NCI-H1048 (cell line): ENCODE measurements at places on chromosomes 16 and 17.

- no peak for DNase-seq
Observed at GRCh38 chr17:27669850-27670249, 38.9 kb downstream of the LGALS9 start.

GRCh38 chr16:86044241-86044671 lies 145.3 kb downstream of the IRF8 start:
- DNase-seq: no peak

GRCh38 chr16:57485916-57486857 lies at the start of gene DOK4:
DOK4 (minus strand) TSS chr16:57486493; CDS start chr16:57479507, 6,986 bp downstream.
- DNase-seq: peak; percentile 2

DNA sequence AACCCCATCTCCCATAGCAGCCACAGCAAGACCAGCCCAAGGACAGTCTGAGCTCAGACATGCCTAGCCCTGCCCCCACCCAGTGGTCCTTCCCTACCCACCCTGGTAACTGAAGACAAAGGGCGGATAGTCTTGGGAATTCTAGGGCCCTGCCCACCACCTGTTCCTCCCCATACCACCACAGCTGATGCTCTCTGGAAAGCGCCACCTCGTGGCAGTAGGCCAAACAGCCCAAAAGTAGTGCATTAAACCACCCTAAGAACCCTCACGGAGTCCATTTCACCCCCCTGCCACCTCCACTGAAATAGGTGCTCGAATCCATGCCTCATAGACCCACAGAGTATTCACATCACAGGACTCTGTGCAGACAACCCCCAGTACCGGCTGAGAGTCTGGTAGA lies 1021.4 kb downstream of the CDH8 start:
- no peak for DNase-seq

DNA sequence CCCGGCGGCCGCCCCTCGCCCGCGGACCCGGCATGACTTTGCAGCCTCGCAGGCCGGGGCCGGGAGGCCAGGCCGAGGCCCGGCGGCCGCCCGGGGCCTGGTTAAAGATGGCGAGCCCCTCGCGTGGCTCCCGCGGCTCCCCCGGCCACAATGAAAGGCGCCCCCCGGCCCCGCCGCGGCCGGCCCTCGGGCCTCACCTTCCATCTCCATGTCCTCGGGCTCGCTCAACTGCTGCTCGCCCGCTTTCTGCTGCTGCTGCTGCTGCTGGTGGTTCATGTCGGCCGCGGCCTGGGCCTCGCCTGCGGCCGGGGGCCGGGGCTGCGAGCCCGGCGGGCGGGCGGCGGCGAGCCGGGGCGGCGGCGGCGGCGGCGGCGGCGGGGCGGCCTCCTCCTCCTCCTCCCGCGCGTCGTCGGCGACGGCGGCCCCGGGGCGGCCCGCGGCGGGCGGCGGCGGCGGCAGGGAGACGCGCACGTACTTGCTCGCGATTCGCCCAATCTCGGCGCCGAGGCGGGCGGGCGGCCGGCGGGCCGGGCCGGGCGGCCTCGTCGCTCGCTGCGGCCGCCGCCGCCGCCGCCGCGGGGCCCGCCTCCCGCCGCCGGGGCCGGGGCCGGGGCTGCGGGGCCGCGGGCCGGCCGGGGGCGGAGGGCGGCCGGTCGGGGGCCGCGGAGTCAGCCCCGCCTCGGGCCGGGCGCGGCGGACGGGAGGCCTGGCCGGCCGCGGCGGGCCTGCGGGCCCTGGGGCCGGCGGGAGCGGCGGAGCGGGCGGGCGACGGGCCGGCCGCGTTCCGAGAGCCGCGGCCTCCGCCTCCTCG lies 491 bp downstream of the USP7 start:
- DNase-seq: no peak

DNA sequence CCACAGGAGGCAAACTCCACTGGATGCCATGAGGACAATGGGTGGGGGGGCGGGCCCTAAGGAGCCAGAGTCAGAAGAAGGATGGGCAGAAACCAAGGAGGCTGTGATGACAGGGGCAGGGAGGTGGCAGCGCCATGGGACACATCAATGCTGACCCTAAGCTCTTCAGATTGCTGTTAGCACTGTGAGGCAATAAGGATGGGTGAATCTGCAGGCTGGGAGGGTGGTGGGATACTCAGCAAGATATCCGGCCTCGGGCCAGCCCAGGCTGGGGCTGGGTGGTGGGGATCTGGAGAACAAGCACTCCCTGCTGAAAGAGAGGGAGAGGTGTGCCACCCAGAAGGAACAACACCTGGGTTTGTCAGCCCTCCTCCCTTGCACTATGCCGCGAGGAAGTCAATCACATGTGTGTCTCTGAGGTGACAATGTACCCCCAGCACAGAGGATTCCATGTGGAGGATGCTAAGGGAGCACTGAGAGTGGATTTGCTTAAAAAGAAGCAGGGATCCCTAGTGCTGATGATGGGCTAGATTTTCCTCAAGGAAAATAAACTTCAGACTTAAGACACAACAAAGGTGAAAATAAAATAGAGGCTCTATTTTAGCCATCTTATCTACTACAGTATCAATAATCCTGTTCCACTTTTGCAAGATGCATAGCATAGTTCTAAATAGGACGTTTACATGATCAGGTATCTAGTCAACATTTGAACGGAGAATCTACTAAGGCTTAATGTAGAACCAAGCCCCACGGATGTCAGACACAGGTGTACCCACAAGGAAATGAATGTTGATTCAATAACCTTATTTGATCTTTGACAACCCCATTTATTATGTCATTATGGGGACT lies 22.6 kb downstream of the SMPD3 start:
- DNase-seq: no peak

- no peak for DNase-seq
Observed at GRCh38 chr16:1117926-1118325, 21.9 kb upstream of the C1QTNF8 start.

GRCh38 chr16:75032655-75033054 lies 33.8 kb downstream of the ZNRF1 start:
- DNase-seq: no peak

DNA sequence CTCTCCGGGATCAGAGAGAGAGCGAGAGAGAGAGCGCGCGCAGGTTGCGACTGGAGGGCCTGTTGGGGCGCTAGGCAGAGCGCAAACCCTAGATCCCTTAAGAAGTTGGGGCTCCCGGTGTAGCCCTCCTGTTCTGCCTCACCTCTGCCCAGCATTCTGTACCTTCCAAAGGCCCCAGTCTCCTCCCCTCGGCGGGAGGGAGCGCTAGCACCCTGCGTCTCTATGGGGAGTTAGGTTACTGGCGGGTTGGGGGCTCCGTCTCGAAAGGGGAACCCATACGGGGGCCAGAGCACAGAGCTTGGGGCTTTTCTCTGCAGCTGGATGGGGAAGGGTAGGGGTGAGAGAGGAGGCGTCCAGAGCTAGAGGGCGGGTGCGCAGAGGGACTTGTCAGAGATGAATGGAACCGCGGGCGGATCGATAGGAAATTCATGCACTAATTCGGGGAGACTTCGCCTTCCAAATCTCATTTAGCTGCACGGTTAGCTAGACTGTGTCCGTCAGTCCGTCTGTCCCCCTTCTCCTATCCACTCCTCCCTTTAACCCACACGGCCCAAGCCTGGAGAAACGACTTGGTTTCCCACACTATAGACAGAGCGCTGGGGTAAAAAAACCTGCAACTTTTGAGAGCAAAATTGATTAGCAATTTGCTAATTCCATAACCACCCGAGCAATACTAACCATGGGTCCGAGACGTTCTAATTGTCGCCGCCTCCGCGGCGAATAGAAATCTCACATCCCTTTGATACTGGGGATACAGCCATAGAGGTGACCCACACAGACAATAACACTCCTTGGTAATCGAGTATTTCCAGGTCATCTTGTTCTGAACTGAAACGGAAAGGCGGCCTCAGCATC lies 693 bp upstream of the HOXB4 start:
- DNase-seq: no peak

DNA sequence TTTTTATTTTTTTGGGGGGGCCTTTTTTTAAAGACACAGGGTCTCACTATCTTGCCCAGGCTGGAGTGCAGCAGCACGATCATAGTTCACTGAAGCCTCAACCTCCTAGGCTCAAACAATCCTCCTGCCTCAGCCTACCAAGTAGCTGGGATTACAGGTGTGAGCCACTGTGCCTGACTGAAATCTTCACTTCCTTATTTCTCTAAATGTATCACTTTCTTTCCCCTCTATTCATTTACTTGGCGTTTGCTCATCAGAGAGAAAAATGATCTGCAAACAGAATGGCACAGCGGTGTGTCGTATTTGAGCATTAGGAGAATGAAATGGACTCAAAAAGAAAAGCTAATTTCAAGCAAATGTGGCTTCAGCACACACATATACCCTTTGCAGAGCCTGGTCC lies 44.3 kb upstream of the CDH5 start:
- no peak for DNase-seq

DNA sequence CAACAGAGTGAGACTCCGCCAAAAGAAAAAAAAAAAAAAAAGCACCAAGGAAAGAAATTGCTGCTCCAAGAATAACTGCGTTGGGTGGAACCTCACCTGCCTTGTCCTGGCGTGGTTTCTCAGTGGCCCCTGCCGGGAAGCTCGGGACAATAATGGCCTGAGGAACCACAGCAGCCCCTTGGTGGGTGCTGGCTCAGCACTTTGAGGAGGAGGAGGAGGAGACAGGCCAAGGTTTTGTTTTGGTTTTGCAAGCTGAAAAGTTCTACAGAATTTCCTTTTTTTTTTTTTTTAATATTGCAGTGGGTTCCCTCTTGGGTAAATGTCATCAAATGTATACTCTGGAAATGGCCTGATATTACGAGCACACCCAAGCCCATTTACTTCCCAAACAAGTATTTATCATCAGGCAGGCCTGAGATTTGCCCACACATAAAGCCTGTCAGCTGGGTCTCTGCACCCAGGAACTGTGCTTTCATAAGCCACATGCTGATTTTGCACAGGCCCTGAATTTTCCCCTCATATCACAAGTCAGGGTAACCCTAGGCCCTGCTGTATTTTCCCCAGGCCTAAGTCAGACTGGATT lies 78.3 kb downstream of the SOCS1 start:
- no peak for DNase-seq

DNA sequence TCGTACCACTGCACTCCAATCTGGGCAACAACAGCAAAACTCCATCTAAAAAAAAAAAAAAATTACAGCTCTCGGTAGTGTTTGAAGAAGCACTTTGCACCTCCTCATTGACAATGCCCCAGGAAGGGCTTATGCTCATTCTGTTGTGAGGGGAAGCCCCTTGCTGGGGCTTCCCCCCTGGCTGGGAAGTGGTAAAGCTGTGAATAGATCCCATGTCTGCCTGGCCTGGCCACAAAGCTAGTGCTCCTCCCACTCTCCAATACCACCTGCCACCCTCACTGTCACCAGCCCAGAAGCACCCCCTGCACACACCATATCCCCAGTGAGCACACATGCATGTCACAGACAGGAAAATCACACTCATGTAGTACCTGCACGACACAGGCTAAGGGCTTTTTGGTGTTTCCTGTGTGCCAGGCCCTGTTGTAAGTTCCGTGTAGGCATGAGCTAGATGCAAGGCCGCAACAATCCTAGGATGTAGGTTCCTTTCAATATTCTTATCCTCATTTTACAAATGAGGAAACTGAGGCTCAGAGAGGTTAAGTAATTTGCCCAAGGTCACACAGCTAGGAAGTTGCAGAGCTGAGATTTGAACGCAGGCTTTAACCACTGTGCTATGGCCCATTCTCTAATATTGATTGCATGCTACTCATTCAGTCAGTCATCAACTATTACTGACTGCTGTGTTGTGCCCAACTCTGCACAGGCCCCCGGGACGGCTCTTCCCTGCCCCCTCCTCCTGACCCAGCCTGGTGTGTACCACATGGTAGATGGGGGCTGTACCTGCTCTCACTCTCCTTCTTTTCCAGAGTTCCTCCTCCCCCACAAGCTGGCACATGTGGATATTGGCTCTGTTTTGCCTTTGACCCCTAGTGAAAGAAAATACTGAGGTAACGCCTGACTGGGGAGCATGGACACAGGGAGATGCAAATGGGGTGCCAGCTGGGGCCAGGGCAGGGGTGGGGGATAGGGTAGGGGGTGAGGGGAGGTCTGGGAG lies 11.9 kb upstream of the COL1A1 start:
- no peak for DNase-seq

- no peak for DNase-seq
Observed at GRCh38 chr17:76382803-76383545, 1.4 kb upstream of the SPHK1 start.

DNA sequence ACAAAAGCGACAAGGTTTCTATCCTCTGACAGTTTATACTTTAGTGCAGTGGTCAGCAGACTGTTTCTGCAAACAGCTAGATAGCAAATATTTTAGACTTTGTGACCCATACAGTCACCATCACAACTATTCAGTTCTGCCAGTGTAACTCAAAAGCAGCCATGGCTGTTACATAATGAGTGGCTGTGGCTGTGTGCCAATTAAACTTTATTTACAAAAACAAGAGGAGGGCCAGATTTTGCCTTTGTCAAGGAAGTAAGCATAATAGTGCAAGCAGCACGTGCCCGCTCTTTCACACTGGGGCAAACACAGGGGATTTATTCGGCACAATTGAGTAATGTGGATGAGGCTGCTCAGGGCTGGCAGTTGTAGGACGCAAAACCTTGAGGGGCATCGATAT lies 551.5 kb downstream of the MAF start:
- no peak for DNase-seq

GRCh38 chr17:19940722-19941464 lies 36.7 kb downstream of the AKAP10 start:
- no peak for DNase-seq

GRCh38 chr17:50618941-50619340 lies 15.7 kb upstream of the ABCC3 start:
- DNase-seq: no peak

GRCh38 chr16:46883353-46883689 lies 841 bp upstream of the GPT2 start:
- DNase-seq: no peak

DNA sequence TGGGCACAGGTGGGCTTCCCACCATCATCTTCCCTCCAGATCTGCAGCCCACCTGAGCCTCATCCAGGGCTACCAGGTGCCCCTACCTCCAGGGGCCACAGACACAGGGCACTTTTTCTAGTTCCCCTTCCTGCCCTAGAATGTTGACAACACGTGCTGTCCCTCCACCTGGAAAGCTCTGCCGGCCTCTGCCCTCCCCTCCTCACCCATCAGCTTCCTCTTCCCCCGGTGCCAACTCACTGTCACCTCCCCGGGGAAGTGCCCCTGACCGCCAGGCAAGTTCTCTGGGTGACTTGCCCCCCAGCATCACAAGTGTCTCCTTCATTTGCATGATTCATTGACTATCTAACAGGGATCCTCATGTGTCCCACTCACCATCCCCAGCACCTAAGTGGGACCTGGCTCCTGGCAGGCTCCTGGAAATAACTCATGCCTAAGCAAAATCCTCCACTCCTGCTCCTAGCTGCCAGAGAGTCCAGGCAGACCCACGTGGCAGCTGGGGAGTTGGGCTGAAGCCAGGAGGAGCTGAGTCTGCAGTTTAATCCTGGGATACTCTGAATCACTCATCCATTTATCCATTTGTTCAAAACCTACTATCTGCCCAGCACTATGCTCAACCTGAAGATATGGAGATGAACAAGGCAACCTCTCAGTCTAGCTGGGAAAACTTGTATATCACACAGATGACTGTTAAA lies 304.4 kb downstream of the FOXL1 start:
- no peak for DNase-seq
